NCI-H187 (cell line): ENCODE measurements at places on chromosomes 5 and 9.

- DNase-seq, result no peak
Observed at GRCh38 chr9:88949961-88950340, 41.3 kb upstream of the S1PR3 start.

DNA sequence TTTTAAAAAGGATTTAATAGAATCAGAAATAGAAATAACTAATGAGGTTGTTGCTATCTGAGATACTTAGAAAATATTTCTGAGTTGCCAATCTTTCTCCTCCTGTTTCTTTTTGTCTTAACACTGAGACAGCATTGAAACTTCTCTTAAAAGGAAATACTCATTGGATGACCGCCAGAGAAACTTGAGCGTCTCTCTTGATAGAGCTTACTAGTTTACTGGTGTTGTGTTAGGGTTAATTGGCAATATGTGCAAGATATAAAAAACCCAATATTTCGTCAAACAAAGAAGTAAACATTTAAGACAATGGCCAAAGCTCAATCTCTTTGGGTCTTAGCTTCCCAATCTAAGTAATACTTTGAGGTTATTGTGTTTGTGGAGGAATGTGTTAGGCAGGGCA, 176.4 kb upstream of the CHD1 start:
- DNase-seq, result no peak

GRCh38 chr5:41118177-41118576, 47.0 kb upstream of the MROH2B start:
- DNase-seq, result no peak

GRCh38 chr5:82106756-82107155, 134.9 kb downstream of the ATG10 start:
- no peak for DNase-seq

GRCh38 chr5:112208699-112209615, 210.1 kb downstream of the EPB41L4A start:
- DNase-seq, result peak; percentile 34

DNA sequence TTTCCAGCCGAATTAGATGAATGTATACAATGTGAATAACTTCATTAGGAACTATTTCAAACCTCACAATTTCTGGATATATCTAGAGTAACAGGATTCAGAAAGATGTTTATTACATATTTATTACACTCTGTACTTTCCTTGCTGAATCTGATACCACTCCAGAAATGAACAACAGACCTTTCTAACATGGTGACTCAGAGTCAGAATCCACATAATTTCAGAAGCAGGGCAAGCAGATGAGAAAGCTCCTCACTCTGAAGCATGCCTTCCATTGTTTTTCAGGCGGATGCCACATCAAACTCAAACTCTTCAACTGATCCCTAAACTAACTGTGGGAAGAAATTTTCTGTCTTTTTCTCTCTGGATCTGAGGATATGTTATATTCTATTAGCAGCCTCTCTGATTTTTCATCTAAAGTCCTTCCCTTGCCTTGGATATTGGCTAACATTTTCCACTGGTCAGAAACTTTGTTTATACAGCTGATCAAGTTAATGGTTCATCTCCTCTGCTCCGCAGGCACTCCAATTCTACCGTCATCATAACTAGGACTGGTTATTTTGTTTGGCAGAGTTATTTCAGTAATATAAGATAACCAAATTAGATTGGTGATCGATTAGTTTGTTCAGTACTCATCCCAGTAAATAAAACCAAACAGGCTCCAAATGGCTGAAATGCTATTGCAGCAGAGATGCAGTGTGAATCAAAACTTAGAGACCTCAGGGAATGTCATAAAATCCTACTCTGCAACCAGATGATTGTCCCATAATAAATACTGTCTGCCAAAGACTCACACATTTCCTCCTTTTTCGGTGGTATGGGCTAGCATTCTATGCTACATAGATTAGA, 556.0 kb downstream of the EBF1 start:
- DNase-seq, result no peak

DNA sequence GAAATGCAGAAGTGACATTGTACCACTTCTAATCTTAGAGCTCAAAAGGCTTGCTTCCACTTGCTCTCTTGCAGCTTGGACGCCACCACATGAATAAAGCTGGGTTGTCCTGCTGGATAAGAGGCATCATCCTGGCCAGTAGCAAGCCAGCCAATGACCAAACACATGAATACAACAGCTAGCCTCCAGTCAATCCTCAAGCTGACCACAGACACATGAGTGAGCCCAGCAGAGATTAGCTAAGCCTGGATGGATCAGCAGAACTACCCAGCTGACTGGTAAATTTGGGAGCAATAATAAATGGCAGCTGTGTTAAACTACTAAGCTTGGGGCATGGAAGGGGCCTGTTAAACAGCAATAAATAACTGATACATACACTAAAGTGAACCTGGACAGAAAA, 121.1 kb upstream of the SLC12A2 start:
- DNase-seq, result no peak
